ENCODE measurements at places on chromosomes 12 and 14.

DNA sequence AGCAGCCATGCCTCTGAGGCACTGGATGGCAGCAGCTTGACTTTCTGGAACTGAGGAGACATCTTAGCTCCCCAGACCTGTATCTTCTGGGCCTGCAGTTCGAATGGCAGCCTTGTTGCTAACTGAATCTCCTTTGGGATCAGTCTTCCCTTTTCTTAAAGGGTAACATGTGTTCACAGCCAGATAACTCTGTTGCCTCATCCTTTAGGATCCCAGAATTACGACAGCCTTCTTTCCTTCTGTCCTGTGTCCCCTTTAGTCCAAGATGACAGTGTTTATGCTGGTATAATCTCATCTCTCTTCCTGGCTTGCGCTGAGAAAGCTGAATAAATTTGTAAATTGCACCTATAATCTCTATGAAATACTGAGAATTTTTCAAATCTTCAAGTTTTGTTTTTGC is 9.1 kb upstream of the ERC1 start:
- no peak for DNase-seq

GRCh38 chr12:106511365-106511764 is 71.4 kb upstream of the RFX4 start:
- no peak for DNase-seq

- no peak for DNase-seq
Measured at GRCh38 chr12:3042394-3042793, 34.8 kb upstream of the TSPAN9 start.

DNA sequence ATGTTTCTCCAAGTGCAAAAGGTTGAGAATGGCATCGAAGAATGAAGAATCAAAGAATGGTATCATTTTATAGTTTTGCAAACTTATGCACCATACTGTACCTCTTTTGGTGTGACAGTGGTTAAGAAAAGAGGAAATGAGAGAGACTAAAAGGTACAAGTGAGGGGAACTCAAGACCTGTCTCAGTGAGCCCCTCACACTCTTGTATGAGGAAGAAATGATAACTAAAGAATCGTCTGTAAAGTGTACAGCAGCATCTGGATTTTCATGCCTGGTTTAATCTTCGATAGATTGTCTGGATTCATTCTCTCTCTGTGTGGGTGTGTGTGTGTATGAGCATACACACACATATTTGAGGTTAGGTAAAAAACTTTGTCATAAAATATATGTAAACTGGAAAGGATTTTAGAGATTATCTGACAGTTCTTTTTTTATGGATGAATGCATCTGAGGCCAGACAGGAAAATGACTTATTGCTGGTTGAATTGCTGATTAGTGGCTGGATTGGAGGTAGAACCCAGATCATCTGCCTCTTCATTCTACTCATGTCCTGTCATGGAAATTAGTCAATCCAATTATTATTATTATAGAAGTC is 16.0 kb upstream of the SLC38A2 start:
- DNase-seq, result no peak

DNA sequence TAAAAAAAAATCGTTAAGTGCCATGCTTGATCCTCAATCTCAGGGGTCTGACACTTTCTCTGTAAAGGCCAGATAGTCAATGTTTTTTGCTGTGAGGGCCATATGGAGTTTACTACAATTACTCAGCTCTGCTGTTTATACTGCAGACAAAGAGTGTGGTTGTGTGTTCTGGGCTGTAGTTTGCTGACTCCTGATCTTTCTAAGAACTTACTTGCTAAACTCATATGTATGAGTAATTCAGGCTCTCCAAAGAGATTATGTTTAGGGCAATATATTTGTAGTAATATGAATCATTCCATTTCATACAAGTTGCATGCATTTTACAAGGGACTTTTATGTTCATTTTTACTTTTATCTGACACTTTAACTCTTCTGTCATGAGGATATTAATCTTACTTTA is 188.2 kb downstream of the TMTC2 start:
- no peak for DNase-seq

GRCh38 chr12:68665016-68665569 is 21.7 kb upstream of the NUP107 start:
- no peak for DNase-seq

DNA sequence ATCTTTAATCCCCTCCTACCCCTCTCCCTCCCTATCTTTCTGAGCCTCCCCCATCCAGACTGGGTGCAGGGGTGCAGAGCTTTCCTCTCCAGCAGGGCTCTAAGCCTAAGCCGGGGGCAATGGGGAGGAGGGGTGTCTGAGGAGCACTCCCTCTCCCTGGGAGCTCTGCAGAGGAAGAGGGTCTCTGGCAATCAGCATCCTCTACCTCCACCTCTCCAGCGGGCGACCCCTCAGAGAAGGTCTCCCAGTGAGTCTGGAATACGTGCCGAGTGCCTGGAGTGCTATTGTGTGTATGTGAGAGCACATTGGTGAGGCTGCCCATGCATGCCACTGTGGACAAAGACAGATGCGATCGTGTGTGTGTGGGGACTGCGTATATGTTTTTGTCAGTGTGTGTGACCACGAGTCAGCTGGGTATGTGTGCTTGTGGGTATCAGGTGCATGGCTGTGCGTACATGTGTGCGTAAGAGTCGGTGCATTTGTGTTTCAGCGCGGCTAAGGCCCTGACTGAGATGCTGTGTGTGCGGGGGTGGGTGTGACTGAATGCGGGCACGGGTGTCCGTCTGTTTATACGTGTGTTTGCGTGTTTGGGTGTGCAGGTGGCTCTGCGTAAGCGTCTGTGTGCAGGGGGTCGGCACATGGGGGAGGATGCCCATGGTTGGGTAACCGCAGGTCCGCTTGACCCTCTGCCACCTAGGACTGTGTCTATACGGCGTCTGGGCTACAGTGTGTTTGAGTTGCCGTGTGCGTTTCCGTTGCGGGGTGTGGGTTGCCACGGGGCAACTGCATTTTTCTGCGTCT is 905 bp upstream of the DLK1 start:
- no peak for DNase-seq

DNA sequence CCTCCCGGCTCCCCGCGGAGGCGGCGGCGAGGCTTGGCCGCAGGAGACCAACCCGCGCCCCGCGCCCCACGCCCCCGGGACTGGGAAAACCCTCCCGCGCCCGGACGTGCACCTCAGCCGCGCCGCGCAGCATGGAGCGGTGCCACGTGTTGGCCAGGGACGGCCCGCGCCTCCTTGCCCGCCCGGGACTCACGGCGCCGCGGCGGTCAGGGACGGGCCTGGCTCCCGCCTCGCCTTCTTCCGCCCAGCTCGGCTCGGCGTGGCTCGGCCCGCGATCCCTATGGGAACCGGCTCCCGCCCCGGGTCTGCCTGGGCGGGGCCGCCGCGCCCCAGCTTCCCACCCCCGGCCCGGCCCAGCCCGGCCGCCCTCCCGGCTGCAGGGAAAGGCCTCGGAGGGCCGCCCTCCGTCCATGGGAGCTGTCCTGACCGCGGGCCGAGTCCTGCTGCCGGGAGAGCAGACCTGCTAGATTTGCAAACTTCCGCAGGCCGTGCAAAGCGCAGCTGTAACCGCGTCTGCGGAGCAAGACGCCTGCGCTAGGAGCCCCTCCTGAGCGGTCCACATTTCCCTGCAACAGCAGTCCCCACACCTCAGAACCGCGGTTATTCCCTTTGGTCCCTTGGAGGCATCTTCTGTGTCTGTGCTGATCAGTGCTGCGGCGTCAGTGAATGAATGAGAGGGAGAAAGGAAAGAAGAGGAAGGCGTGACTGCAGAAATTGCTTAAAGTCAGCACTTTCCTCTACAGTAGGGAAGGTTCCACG is at the start of gene CDKL1:
CDKL1 (minus strand) TSS at position 251 of the 759 bp plus-strand sequence. CDS start 1,013 bp downstream, outside the sequence.
- peak; percentile 26 for DNase-seq

DNA sequence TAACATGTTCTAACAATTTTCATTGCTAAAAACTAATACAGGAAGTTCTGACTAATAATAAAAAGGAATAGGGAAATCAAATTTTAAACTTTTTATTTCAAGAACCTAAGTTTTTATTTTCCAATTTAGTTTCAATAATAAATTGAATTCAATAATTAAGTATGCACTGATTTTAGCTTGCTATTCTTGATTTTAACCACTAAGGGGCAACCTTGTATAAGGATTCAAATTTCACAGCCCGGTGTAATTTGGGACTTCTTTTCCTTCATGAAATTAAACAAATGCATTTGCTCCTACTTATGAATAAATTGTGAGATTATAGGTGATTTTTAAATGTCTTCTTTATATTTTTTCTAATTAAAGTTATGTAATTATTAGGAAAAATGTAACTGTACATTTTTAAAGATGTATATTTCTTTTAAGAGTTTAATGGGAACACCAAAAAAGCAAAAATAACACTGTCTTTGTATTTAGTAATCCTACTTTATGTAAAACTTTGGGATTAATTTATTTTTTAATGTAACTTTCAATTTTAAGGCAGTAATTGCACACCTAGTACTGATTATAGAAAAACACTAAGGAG is 241.4 kb upstream of the PDZRN4 start:
- no peak for DNase-seq

DNA sequence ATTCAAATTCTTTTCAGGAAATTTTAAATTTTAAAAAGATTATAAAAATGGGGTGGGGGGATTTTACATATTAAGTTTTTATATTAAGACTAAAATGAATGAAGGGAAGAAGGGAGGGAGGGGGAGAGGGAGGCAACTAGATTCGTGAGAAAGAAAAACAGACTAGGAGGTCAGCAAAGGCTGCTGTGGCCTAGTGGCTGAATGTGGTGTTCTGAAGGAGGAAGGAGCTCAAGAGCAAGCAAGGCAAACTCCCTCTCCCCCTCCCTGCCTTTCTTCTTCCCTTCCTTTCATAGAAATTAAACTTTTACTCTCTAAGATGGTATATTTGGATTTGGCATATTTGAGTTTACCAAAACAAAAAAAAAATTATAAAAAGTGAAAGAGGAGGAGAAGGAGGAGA is 18.1 kb downstream of the DYRK2 start:
- DNase-seq, result no peak

DNA sequence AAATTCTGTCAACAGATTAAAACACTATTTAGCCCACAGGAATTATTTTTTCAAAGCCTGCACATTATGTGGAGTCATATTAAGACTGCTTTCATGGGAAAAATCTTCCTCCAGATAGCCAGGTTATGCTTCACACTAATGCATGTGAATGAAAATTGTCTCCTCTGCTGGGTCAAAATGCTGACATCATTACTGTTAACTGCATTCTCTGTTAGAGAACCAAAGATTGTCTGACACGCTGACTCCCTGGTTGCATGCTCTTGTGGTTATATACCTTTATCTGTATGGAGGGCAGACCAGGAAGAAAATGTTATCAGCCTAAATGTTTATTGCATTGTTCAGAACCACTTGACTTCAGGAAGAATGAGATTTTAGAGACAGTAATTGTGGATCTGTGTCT is 432.2 kb upstream of the MDGA2 start:
- no peak for DNase-seq

- DNase-seq, result no peak
Measured at GRCh38 chr12:81539279-81539678, 219.9 kb downstream of the PPFIA2 start.

GRCh38 chr12:40034156-40034555 is 71.7 kb downstream of the SLC2A13 start:
- no peak for DNase-seq

DNA sequence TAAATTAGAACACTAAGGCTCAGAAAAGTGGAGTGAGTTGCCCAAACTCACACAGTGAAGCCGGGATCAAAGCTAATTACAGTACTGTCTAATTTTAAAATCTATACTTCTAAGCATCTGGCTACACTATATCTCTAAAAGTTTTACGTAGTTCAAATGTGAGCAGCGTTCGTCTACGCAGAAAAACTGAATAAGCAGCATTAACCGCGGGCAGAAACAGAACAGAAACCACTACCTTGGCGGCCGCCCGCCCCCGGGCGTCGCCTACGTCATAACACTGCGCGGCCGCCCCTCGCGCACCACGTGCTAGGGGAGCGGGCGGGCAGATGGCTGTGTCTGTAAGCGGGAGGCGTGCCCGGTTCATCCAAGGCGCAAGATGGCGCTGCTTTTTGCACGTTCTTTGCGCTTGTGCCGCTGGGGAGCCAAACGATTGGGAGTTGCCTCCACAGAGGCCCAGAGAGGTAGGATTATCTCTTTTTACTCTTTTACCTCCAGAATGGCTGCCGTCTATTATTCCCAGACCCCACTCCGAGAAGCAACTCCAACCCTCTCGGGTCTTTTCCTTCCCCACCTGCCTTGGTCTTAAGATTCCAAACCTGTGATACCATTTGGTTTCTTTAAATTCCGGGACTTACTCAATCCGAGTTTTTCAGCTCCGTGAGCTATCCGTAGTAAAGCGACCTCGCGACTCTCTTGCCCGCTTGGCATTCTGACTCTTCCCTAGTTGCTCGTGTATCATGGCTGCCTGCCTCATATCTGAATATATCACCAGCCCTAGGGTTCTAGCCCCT is at the start of gene SPRYD4:
SPRYD4 (plus strand) TSS at position 363 of the 791 bp plus-strand sequence; CDS start at position 377, 14 bp downstream.
- DNase-seq, result peak; percentile 92

- no peak for DNase-seq
Measured at GRCh38 chr14:50394713-50395112, 2.0 kb downstream of the CDKL1 start.

- DNase-seq, result no peak
Measured at GRCh38 chr14:81772381-81772780, 238.7 kb upstream of the SEL1L start.

DNA sequence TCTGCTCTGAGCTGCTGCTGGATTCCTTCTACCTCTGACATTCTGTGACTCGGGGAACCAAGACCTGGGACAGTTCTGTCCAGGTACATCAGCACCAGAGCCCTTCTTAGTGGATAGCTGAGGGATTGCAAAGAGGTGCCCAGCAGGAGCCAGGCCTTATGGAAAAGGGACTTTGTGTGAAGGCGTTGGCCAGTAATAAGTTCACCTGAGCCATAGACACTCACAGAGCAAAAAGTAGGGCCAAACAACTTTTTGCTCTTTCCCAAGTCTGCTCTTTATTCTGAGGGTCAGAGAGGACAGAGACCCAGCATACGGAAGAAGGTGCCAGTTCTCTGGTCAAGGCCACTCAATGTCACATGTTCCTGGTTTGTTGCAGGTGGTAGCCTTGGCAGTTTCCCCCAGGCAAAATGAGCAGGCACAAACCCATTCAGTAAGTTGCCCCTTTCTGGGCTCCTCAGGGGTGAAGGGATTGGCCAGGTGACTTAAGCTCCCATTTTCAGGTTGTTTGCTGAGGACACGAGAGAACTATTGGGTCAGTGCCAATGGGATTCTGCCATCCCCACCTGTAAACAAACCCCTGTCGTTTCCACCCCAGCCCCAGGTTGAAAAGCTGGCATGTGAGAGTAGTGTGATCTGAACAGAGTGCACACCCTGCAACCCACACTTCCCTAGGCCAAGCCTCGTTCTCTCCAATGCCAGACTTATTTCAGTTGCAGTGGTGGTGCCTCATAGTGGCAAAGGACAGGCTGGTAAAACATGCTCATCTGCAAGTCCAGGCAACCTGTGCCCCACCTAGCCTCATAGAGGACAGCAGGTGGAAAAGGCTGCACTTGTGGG is 150.3 kb downstream of the SMOC1 start:
- DNase-seq, result no peak

DNA sequence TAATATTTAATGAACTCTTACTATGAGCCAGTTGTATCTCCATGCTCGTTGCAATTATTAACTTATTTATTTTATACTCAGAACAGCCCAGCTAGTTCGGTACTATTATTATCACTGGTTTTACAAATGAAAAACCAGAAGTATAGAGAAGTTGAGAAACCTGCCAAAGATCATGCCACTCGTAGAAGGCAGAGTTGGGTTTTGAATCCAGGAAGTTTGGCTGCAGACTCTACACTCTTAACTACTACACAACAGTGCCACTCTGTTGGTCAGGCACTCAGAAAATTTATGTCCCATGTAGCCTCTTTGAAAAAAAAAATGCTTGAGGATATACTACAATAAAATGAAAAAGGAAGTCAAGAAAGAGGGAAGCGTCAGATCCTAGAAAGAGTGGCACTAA is 71.5 kb upstream of the ARID2 start:
- DNase-seq, result no peak

All from stimulated activated CD8-positive, alpha-beta memory T cell treated with anti-CD3 and anti-CD28 coated beads, Interleukin-15, amount 100 ng/mL, for 48 hours (primary cell).